ENCODE measurements at places on chromosomes 12 and 14.
A peak's percentile ranks its signal among the peaks of the same experiment; 100 is the strongest.

- DNase-seq: peak; percentile 17
These were observed 21.7 kb downstream of the TMBIM6 start for GRCh38 chr12:49763006-49763591.

GRCh38 chr12:114404083-114404925 is 1.6 kb downstream of the TBX5 start:
- no peak for DNase-seq

- DNase-seq: no peak
These were observed 122.5 kb upstream of the CNTN1 start for GRCh38 chr12:40569626-40570179.

- peak; percentile 14 for DNase-seq
These were observed 24.9 kb upstream of the BCDIN3D start for GRCh38 chr12:49867570-49868341.

DNA sequence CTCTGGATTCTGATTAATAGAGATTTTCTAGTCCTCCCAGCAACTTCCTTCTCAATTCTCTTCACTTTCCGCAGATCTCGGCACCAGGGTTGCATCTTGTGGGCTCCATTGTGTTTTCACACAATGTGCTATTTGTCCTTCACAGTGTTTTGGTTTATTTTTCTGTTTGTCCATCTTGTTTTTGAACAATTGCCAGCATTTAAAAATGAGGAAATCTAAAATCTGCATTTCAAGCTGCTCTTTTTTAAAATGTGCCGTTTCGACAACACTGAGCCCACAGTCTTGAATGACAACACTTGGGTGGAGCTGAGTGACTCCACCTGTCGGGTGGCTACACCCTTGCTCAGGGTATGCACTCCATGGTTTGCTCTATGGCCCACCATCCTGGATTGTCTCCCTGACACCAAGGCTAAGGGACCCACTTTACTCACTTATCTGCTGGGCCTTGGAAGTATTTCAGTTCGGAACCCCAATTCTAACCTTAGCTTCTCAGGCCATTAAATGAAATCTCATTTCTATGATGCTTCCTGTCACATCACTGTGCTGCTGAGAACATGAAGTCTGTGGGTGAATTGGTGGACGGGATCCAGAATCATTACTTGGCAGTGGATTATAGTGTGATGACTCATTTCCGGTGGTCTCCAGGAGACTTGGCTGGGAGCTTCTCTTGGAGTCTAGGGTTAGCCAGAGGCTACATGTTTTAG is 3.4 kb upstream of the MYRFL start:
- DNase-seq: no peak

- DNase-seq: no peak
These were observed 416.2 kb downstream of the EGLN3 start for GRCh38 chr14:33534632-33535031.

GRCh38 chr14:77151918-77152588 is 10.5 kb upstream of the ZDHHC22 start:
- peak; percentile 86 for DNase-seq

GRCh38 chr12:5017638-5018348 is 25.9 kb upstream of the KCNA5 start:
- DNase-seq: no peak

- no peak for DNase-seq
These were observed 23.8 kb downstream of the DNM1L start for GRCh38 chr12:32702946-32703345.

- DNase-seq: no peak
These were observed 94.4 kb downstream of the AVPR1A start for GRCh38 chr12:63056649-63057048.

- no peak for DNase-seq
These were observed 76.3 kb upstream of the PSMC1 start for GRCh38 chr14:90179809-90180779.

DNA sequence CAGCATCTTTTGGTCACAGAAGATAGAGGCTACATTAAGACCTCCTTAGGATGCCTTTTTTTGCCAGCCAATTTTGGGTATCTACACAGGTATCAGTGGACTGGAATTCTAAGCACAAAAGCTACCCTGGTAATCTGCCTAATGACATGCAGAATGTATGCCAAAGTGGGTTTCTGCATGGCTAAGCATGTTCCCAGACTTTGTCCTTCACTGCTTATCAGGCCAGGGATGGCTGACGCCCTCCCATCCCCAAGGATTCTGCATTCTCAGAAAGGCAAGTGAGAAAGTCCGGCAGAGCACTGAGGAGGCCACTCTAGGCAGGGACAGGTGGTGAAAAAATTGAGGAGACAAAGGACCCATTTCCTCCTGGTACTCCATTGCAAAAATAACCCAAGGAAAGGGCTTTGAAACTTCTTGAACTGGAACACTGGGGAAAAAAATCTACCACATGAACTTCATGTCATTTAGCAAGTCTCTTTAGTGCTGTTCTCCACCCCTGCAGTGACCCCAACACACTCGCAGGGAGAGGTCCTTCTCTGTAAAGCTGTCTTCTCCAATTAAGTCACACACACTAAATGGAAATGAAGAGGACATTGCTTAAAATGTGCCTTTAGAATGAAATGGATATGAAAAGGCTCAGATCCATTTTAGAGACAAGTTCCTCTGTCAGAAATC is 91.7 kb upstream of the MAX start:
- DNase-seq: no peak

Data from NCI-H1694 (cell line).